Stimulated activated CD4-positive, alpha-beta T cell treated with anti-CD3 and anti-CD28 coated beads, Interleukin-1b, Interleukin-23, amount 100 ng/mL, for 1 hour (primary cell): ENCODE measurements at places on chromosomes 4 and X.

GRCh38 chrX:129665916-129666644, 11.3 kb upstream of the APLN start:
- no peak for DNase-seq

GRCh38 chrX:13607331-13607995, 38.1 kb downstream of the EGFL6 start:
- DNase-seq = no peak

- DNase-seq = no peak
Observed at GRCh38 chr4:12615822-12616221, 868.3 kb downstream of the RAB28 start.

GRCh38 chr4:150578745-150579501, 3.0 kb upstream of the MAB21L2 start:
- DNase-seq = no peak

DNA sequence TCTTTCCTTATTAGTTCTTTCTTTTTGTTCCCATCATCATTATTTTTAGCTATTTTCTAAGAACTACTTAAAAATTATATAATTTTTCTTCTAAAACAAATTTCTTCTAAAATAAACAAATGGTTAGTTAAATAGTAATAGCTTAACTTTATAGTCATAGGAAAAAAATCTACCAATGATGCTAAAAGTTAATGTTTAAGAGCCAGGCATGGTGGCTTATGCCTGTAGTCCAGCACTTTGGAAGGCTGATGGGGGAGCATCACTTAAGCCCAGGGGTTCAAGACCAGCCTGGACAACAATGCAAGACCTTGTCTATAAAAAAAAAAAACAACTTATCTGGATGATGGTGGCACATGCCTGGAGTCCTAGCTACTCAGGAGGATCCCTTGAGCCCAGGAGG, 127.1 kb upstream of the ANXA3 start:
- DNase-seq = no peak

- DNase-seq = no peak
Observed at GRCh38 chr4:41949531-41949930, 14.3 kb downstream of the TMEM33 start.

- DNase-seq = no peak
Observed at GRCh38 chr4:56937262-56937661, 29.6 kb downstream of the REST start.

DNA sequence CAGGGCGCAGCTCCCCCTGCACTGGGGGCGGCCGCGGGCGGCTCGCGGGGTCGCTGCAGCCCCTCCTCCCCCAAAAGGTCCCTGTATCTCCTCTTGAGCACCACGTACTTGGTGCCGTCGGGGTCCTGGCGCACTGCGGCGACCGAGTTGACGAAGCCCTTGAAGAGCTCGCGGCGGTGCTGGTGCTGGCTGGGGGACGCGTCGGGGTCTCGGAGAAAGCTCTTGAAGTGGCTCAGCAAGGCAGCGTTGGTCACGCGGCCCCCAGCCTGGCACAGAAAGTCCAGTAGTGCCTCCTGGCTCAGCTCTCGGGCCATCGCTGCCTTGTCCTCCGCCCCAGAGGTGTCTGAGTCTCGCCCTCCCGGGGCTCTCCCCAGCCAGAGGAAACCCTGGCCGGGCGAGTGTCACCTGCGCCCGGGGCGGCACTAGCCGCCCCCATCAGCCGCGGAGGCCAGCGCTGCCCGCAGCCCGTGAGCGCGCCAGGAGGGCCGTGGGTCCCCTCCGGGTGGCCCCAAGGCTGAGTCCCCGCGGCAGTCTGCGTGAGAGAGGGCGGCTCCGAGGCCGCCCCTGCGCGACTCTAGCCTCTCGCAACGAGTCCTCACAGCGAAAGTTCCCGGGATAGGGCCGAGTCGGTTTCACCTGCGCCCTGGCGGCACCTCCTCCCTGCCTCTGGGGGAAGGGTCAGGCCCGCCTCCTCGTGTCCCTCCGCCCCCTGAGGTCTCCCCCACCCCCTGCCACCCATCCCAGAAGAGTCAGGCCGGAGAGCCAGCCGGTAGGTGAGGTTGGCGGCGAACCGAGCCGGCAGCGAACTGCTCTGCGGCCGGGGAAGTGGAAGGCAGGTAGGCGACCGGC, at the start of gene SOWAHB:
Gene SOWAHB (minus strand): TSS at position 609 of the 849 bp plus-strand sequence. CDS start 295 bp downstream, at position 314.
- DNase-seq = no peak

DNA sequence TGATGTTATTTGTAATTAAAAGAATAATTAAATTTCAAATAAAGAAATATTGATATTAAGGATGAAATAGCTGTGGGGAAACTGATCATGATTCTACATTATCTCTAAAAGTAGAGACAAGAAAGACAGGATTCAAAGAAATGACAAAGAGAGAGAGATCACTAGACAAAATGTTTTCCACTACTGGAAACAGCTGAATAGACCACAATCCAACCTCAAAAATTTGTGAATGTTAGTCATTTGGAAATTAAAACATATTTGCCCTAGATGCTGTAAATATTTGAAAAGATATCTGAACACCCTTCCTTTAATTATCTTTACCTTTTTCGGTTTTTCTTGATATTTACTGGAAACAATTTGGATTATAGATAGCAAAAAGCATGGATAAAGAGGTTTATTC, 414.9 kb downstream of the CENPC start:
- DNase-seq = no peak

GRCh38 chr4:150593996-150594395, 12.0 kb downstream of the MAB21L2 start:
- no peak for DNase-seq

DNA sequence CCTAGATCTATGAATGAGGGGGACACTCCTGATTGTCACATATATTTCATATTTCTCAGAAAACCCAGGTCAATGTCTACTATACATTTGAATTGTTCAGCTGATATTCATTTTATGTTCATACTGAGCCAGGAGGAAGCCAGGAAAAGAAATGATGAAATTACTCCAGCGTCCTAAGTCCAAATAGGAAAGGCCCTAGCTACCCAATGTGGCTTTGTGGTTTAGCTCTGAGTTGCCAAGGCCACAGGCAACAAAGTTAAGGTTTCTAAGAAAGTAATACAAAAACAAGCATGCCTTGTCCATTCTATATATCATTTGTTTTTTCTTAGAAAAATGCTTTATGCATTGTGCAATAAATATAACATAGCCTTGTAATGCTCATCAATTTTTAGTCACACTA, 4.5 kb upstream of the CSN2 start:
- no peak for DNase-seq

DNA sequence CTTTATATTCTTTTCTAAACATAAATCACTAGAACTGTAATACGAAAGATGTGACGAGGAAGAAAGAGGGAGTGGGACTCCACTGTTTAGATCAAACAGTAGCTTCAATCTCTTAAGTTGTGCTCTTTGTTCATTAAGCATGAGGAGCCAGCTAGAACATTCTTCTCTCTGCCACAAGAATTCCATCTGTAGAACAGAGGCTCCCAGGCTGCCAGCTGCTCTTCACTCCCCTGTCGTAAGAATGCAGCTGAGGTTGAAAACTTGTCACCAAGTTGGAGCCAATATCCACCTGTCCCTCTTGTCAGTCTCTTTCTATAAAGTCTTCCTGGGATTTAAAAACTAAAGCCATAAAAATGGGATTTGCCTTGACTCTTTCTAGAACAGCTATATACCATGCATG, 65.0 kb upstream of the SEC24B start:
- no peak for DNase-seq

DNA sequence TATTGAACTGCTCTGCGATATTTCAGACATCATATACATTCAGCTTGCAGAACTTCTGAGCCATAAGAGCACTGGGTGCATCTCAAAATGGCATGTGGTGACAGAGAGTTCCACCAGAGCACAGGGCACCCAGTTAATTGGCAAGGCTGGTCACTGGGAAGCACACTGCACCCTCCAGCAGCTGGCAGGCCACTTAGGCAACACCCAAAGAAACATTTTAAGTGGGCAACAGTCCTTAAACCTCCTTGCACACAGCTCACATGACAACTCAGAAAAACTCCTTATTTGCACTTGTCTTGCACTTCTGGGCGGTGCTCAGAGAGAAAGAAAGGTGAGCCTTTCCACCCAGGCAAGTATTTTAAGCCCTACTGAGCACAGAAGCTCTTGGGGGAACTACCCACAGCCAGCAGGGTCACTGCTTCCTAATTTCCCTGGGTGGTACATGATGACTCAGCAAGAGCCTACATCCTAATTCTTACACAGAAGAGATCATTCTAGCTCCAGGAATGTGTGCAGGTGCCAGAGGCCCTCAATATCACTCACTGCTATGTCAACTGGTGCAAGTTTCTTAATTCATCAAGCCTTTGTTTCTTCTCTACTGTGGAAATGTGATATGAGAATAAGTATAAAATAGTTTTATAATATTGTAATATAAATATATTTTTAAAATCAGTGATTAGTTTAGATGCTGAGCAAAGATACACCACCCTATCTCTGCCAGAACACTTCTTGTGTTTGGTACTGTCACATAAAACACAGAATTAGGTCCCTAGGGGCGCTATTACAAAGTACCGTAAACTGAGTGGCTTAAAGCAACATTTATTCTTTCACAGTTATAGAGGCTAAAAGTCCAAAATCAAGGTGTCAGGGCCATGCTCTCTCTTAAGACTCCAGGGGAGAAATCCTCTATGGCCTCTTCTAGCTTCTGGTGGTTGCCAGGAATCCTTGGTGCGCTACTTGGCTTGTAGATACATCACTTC, 155.1 kb upstream of the PPARGC1A start:
- no peak for DNase-seq

GRCh38 chr4:110963662-110964280, 340.9 kb upstream of the PITX2 start:
- DNase-seq = no peak

DNA sequence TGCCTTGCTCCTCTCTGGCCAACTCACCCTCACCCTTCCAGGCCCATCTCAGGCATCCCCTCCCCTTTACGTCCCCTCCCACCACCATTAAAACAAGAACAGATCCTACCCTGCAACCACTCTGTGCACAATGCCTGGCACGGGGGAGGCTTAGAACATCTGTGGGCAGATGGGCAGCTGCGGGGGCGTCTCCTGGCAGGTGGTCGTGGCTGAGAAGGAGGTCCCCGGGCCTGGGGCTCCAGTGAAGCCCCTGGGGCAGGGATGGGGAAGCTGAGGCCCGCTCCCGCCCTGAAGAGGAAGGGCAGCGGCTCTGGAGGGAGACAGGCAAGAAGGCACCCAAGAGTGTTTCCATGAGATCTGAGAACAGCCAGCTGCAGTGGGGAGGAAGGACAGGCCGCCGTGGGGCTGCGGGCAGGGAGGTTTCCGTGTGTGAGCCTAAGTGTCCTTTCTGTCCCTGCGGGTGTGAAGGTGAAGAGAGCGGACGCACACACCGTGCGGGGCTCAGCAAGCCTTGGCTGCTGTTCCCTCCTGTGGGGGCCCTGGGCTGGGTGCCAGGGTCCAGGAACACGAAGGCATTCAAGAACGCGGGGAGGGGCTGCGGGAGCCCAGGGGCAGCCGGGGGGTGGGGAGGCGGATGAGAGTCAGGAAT, 7.8 kb upstream of the TBC1D14 start:
- DNase-seq = no peak

GRCh38 chr4:163976588-163976987, 482.1 kb downstream of the TMA16 start:
- DNase-seq = no peak

DNA sequence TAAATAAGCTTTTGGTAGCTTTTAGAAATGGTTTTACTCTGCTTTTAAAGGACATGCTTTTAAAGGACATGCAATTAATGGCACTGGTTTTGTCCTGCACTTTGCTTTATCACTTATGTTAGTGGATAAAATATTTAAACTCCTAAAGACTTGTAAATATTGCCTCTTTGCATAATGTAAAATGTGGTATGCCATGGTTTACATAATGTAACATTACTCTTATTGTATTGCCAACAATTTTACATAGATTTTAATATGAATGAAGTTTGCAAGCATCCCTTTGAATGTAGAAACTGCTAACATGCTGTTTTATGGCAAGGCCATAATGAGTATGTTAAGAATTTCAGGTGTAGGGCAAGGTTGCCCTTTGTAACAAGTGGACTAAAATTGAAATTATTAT, 118.4 kb downstream of the CHIC1 start:
- DNase-seq = no peak

DNA sequence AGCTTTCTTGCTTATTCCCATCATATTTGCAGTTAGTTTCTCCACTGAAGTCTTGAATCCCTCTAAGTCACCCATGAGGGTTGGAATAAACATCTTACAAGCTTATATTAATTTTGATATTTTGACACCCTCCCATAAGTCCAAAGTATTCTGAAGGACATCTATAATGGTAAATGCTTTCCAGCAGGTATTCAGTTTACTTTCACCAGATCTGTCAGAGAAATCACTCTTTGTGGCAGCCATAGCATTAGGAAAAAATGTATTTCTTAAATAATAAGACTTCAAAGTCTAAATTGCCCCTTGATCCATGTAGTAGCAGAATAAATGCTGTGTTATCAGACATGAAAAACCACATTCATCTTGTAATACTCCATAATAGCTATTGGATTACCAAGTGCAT, 1371.7 kb upstream of the PABPC4L start:
- no peak for DNase-seq

- DNase-seq = no peak
Observed at GRCh38 chr4:60652933-60653332, 547.2 kb upstream of the ADGRL3 start.

DNA sequence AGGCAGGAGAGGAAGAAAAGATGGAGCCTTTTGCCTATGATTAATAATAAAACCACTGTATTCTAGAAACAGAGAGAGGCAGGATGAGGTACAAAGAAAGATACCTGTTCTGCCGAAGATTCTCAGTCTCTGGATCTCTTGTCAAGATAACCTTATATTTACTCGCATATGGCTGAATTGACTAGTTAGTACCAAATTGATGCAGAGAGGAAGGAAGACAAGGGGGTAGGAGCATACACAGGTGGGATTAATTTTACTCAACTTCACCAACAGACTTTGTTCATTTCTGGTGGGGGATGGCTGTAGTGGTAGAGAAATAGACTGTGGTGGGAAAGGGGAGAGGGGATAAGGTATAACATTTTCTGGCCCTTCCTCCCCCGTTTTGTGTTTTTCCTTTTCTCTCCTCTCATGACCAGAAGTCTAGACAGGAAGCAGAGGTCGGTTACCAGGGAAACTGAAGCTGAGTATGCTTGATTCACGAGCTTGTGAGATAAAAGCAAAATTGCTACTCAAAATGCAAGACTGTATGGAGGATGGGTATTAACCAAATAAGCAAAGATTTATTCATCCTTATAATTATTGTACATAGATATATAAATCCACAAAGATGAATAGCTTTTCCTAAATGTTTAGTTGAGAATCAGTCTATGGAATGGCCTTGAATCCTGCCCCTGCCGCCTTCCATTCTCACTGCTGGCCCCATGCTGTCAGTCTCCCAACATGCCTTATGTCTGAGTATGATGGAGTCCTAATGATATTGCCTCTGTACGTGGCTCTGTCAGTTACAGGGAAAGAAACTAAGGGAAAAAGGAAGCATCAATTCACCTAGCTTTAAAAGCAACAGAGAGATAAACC, 17.8 kb upstream of the PAGE2B start:
- DNase-seq = no peak

- DNase-seq = no peak
Observed at GRCh38 chr4:41784191-41784979, 35.9 kb upstream of the PHOX2B start.
